ENCODE measurements at places on chromosomes 2 and 18. TPM values are rescaled to one million over a fixed set of nuclear protein-coding genes. Genes with fewer than 3 reads are reported as not detected.

Gene FBXO41
- 0.92 TPM for polyA plus RNA-seq

Gene C1QL2
- not detected for polyA plus RNA-seq

Gene PLGLB1
- 0.68 TPM for polyA plus RNA-seq

Gene KRCC1
- polyA plus RNA-seq: 42.4 TPM

Gene TWSG1
- 10.2 TPM for polyA plus RNA-seq

Gene PROC
- polyA plus RNA-seq: 0.19 TPM

Gene SERPINB3
- 167 TPM for polyA plus RNA-seq

Gene SLC16A14
- polyA plus RNA-seq: 2.0 TPM

Gene COLEC11
- polyA plus RNA-seq: 0.43 TPM

Gene NFU1
- 33.1 TPM for polyA plus RNA-seq

Gene WNT6
- polyA plus RNA-seq: 0.76 TPM

Gene NUP35
- polyA plus RNA-seq: 4.4 TPM

Gene NR4A2
- polyA plus RNA-seq: 2.0 TPM

Gene SLC5A7
- polyA plus RNA-seq: not detected

Gene LRATD1
- 23.1 TPM for polyA plus RNA-seq

Gene IL1F10
- 0.51 TPM for polyA plus RNA-seq

Gene SP140L
- polyA plus RNA-seq: 5.5 TPM

Gene DNER
- polyA plus RNA-seq: 0.24 TPM

Gene SMC6
- polyA plus RNA-seq: 9.2 TPM

Gene MARCO
- polyA plus RNA-seq: 0.18 TPM

Gene SH3RF3
- 1.3 TPM for polyA plus RNA-seq

Gene ADD2
- polyA plus RNA-seq: 0.12 TPM

Gene TMEM214
- polyA plus RNA-seq: 35.2 TPM

Gene CHMP3
- polyA plus RNA-seq: 46.1 TPM

Gene INHBB
- polyA plus RNA-seq: 0.51 TPM

Gene PPP1R1C
- 1.4 TPM for polyA plus RNA-seq

Gene NETO1
- not detected for polyA plus RNA-seq

Gene GATA6
- 0.41 TPM for polyA plus RNA-seq

Gene EGR4
- polyA plus RNA-seq: not detected

Gene ALPI
- polyA plus RNA-seq: not detected

Gene GRB14
- 4.0 TPM for polyA plus RNA-seq

Gene SUCLG1
- 117 TPM for polyA plus RNA-seq

Gene THUMPD2
- 8.7 TPM for polyA plus RNA-seq

Gene UGT1A8
- polyA plus RNA-seq: 0.39 TPM

Gene PPIG
- polyA plus RNA-seq: 24.1 TPM

Gene GAL3ST2
- 0.02 TPM for polyA plus RNA-seq

Gene CAPN14
- polyA plus RNA-seq: 72.7 TPM

Gene ATL2
- 41.7 TPM for polyA plus RNA-seq

Gene FZD7
- polyA plus RNA-seq: 2.7 TPM

Gene CNTNAP5
- not detected for polyA plus RNA-seq

Gene CRYGD
- not detected for polyA plus RNA-seq

Gene DSEL
- 0.38 TPM for polyA plus RNA-seq

Gene PIEZO2
- 0.37 TPM for polyA plus RNA-seq

Gene PLB1
- polyA plus RNA-seq: 1.3 TPM

Gene IL36G
- 6.2 TPM for polyA plus RNA-seq

Gene NDUFS1
- 40.9 TPM for polyA plus RNA-seq

Gene ONECUT2
- polyA plus RNA-seq: under 0.01 TPM

Gene ITGA4
- polyA plus RNA-seq: 0.22 TPM

Gene UGT1A9
- polyA plus RNA-seq: 0.31 TPM

Gene FAM237A
- polyA plus RNA-seq: not detected

All from esophagus (tissue), 2 donors.